AML-193 (cell line): ENCODE measurements at places on chromosomes 7 and 10.

- DNase-seq: no peak
Measured at GRCh38 chr7:116499168-116500077, at the start of gene CAV2. Gene CAV2, plus strand, starts transcription at chr7:116499738. Its CDS starts 44 bp downstream, at chr7:116499782.

- DNase-seq: no peak
Measured at GRCh38 chr10:74683621-74684364, 142.6 kb upstream of the KAT6B start.

GRCh38 chr7:671415-672042 lies 55.0 kb upstream of the DNAAF5 start:
- no peak for DNase-seq

- peak; percentile 74 for DNase-seq
Measured at GRCh38 chr7:21941611-21942141, 4.0 kb downstream of the CDCA7L start.

DNA sequence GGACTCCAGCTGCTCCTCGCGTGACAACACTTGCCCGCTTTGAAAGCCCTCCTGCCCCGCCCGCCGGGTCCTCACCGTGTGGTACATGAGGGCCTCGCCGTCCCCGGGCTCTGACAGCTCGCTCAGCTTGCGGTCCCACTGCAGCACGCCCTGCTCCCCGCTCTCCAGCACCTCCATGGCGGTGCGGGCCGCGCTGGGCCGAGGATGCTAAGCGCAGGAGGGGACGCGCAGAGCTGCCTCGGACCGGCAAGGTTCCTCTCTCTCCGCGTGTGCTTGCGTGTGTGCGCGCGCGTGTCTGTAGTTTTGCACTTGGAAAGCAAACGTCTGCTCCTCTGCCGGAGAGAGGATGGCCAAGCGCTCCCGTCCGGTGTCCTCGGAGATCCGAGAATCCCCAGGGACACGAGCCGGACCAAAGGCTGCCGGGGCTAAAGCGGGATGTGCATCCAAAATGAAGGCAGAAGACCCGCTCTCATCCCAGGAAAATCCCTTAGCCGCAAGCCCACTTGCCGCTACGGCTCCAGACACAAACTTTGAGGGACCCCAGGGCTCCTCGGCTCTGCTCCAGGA lies at the start of gene CREB3L2:
Gene CREB3L2, minus strand, starts transcription at position 558 of the 567 bp plus-strand sequence. Its CDS starts 381 bp downstream, at position 177.
- DNase-seq: peak; percentile 36

- DNase-seq: no peak
Measured at GRCh38 chr7:68015122-68015977, 1018.7 kb downstream of the TYW1 start.

DNA sequence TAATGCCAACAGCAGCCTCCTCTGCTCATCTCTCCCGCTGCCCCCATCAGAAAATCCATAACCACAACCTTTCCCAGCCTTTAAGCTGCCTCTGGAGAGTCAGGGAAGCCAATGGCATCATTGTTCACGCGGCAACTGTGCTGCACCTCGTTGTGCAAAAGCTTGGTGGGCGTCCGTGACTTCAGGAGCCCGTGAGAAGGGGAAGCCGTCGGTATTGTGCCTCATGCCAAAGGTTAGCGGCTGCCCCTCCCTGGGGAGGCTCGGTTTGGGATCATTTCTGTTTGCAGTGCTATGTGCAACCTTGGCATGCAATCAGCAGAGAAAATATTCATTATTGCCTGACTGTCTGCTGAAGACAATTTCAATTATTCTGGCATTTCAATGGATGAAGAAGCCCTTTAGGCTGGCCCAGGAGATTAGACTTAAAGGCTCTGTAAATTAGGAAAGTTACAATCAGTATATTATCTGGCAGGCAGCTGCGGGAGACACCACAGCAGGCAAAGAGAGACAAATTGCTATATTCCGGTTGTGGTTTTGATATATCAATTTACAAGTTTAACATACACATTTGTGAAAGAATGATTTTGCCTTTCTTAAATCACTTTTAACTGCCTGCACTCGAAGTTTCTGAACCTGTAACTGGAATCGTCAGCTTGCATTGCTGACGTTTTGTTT lies 244.5 kb downstream of the GATA3 start:
- no peak for DNase-seq

DNA sequence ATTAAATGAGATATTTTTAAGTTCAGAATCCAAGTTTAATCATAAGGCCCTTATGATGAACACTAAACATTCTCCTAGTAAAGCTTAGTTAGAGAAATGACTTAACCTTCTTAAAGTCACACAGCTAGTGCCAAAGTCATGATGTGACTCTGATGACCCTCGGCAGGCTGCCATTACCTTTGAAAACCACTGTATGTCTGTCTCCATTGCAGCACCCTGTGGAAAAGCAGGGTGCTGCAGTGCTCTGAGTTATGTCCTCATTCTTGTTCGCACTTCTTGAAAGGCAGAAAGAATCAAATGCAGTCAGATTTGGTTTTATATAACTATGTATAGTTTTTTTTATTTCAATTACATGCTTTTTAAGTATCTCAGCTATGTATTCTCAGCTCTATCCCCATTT lies 105.0 kb downstream of the PHTF2 start:
- DNase-seq: peak; percentile 22

DNA sequence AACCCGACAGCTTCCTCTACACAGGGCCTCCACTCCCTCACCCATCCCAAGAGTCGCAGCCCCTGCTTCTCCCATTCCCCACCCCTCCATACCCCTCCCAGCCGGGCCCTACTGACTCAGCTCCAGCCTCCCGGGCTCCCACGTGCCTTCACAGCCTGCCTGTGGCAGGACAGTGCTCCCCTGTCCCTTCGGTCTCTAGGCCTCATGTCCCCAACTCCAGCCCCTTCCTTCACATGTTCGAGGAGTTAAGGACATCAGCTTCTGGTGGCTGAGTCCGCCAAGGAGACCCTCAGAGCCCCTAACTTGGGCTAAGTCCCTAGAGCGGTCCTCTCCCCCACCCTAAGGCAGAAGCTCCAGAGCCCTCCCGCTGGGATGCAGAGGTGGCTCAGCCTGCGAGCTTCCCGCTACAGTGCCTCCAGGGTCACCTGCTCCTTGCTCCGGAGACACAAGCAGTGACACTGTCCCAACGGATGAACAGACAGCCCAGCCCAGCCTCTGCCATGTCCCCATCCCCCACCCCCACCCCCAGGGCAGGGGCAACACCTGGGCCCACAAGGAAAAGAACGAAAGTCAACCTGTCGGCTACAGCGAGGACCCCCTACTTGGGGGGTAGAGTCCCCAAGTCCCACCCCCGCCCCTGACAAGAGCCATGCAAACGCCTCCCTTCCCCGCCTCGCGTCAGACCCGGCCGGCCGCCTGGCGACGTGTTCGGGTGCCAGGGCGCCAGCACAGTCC lies 716 bp downstream of the SMARCD3 start:
- no peak for DNase-seq

GRCh38 chr10:77877441-77878344 lies 48.9 kb downstream of the DLG5 start:
- DNase-seq: peak; percentile 2

DNA sequence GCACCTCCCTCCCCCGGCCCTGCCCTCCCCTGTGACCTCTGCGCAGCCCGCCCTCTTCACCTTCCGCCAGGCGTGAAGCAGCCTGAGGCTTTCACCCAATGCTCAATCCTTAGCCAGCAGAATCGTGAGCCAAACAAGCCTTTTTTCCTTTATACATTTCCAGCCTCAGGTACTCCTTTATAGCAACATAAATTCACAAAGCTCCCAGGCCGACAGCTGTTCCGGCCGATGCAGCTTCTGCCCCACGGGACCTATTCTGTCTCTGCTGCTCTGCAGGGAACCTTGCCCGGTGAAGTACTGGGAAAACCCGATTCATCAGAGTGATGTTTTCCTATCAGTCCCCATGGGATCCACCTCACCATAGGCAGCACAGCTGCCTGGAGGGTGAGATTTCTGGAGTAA lies 87.4 kb downstream of the CHST15 start:
- no peak for DNase-seq

DNA sequence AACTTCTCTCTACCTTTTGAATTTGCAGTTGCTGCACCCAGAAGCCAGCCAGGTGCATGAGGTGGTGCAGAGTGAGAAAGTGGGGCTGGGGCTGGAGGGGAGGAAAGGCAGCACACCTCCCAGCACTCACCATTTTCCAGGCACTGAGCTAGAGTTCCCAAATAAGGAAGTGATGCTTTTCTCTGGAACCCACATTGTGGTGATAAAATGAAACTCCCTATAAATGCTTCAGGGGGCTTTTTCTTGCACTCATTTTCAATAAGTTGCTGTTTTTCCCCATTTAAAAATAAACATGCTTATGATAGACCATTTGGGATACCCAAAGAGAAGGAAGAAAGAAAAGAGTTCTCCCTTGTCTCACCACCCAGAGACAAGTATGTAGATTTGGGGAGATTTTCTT lies 42.8 kb upstream of the TNS3 start:
- DNase-seq: no peak

- no peak for DNase-seq
Measured at GRCh38 chr10:47181052-47181849, 118.7 kb upstream of the GDF10 start.

DNA sequence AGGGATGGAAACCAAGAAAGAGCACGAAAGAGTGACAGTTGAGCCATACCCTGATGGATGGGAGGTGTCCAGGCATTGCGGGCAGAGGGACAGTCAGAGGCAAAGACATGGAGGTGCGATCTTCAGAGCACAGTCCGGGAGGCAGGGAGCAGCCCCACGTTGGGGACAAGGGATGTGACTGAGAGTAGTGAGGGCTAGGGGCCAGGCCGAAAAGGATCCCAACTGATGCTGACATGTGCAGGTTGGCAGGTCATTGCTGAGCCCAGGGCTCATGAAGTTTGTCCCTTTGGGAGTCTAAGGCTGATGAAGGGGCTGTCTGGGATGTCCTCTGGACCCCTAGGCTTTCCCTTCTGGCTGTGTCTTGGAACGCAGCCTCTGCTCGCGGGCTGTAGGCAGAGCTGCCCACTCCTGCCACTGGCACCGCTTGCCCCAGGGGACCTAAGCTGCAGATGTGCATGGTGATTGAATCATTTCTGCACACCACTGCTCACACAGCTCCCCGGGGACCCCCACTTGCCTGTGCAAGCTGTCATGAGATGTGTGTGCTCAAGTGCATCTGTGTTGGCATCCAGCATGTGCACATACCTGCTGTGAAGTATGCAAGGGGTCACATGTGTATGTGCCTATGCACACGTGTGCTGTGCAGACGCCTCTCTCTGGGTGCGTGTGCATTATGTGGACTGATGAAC lies 125.1 kb downstream of the ZMIZ1 start:
- no peak for DNase-seq

- DNase-seq: peak; percentile 24
Measured at GRCh38 chr7:40015790-40016296, 65.8 kb downstream of the CDK13 start.

DNA sequence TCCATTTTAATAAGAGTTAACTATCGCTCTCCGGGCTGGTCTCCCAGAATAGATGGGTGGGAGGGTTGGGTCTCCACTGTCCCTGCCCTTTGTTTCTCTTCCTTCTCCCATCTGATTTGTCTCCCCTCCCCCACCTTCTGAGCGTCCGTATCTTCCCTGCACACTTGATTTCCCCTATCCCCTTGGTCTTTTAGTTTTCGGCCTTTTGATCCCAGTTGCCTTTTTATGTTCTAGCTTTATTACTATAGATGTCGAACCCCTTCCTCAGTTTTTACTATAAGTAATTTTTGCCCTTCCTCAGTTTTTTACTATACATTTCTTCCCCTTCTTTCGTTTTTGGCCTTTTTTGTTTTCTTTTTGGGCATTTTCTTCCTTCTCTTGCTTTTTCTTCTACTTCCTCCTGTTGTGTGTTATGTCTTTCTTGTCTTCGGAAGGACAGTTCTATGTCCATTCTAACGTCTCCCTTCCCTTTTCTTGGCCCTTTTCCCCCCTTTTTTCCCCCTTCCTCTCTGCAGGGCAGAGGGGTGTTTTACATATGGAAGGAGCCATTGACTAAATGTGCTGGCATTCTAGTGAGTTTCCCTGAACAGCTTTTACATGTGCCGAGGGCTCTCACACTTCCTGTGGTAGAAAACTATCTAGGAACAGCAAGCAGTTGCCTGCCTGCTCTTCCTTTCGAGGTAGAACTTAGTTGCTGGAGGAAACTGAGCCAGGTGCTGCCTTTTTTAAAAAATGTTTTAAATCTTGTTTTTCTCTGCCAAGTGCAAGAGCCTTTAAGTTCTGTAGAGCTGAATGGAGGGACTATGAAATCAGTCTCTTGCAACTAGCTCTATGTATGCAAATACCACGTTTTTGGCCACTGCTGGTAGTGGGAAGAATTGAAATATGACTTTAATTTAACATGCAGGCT lies 2.8 kb downstream of the TET1 start:
- no peak for DNase-seq

- DNase-seq: no peak
Measured at GRCh38 chr10:81479316-81479715, 395.7 kb upstream of the NRG3 start.

DNA sequence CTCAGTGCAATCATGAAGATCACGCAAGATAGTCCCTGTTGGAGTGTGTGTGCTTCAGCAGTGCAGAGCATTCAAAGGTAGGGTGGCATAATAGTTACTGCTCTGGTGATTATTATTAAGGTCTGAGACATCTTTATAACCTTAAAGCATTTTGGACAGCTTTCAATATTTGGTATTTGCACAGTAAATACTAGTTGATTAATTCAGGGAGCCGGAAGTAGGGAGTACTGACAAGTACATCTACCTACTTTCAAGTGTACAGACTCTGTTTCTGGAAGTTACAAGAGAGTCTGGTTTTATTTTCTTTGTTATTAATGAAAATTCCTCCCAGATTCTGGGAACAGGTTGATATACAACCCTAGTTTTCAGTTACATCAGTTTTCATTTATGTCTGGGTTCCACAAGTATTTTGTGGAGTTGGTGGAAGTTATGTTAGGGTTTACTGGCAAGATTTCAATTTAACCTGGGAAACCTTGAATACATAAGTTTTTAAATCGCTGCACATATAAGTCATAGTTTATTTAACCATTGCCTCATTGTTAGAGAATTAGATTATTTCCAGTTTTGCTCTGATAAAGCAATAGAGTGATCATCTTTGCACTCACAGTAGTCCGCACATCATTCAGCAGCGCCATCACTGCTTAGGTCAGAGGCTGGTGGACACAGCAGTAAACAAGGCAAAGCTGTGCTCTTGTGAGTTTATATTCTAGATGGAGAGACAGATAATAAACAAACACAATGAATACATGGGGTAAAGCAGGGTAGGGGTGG lies 366.6 kb downstream of the REEP3 start:
- DNase-seq: no peak

DNA sequence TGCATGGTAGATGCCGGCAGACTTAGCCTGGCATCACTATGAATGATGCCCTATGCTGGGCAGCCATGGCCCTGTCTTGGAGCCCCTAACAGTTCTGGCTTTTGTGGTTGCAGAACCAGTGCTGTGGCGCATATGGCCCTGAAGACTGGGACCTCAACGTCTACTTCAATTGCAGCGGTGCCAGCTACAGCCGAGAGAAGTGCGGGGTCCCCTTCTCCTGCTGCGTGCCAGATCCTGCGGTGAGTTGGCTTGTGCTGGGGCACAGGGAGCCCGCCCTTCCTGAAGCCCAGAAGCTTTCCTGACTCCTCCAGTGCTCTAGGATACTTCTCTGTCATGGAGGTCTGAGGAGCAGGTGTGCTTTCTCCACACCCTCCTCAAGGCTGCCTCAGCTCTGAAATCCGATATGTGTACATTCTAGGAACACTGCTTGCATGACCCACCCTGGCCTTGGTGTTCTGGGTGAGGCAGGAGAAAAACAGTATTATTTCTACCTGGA lies 25.6 kb upstream of the SH2D4B start:
- DNase-seq: no peak

- peak; percentile 82 for DNase-seq
Measured at GRCh38 chr7:137898839-137899721, 52.3 kb upstream of the DGKI start.

GRCh38 chr10:31578951-31579350 lies 259.9 kb downstream of the ZEB1 start:
- no peak for DNase-seq

- peak; percentile 21 for DNase-seq
Measured at GRCh38 chr10:123241391-123242141, 87.4 kb downstream of the BUB3 start.

GRCh38 chr7:155844526-155844925 lies 32.3 kb upstream of the SHH start:
- no peak for DNase-seq
